Cerebellum (tissue), 4 donors: ENCODE measurements at places on chromosomes 11 and 22. TPM values are rescaled to one million over a fixed set of nuclear protein-coding genes. Genes with fewer than 3 reads are reported as not detected.

Gene P4HA3
- 0.45 TPM for total RNA-seq

Gene SHANK2
- total RNA-seq, result 59.0 TPM

Gene IGLL5
- not detected for total RNA-seq

Gene PGGHG
- total RNA-seq, result 1.6 TPM

Gene RASL10A
- not detected for total RNA-seq

Gene ZNF70
- 6.7 TPM for total RNA-seq

Gene TMEM134
- total RNA-seq, result 12.3 TPM

Gene BDNF
- total RNA-seq, result 1.5 TPM

Gene MLC1
- 33.1 TPM for total RNA-seq

Gene POU2AF2
- not detected for total RNA-seq

Gene EFCAB6
- total RNA-seq, result 6.2 TPM

Gene OR4A47
- not detected for total RNA-seq

Gene STK33
- 24.0 TPM for total RNA-seq

Gene MARK2
- 12.5 TPM for total RNA-seq

Gene OR52D1
- not detected for total RNA-seq

Gene DENND6B
- 19.6 TPM for total RNA-seq

Gene LSP1
- total RNA-seq, result 0.82 TPM

Gene INPP5J
- 0.73 TPM for total RNA-seq

Gene DERL3
- total RNA-seq, result 1.3 TPM

Gene UNC93B1
- total RNA-seq, result 4.3 TPM

Gene DGCR6
- 8.6 TPM for total RNA-seq

Gene OR51D1
- total RNA-seq, result not detected
